Mammary microvascular endothelial cell (primary cell): ENCODE measurements at places on chromosomes 11 and 22. TPM values are rescaled to one million over a fixed set of nuclear protein-coding genes. Genes with fewer than 3 reads are reported as not detected.

TMEM80 gene
- total RNA-seq = 16.9 and 17.5 TPM in 2 replicates

GLYAT gene
- not detected in 2 replicates for total RNA-seq

MMP27 gene
- total RNA-seq = not detected in 2 replicates

DGCR2 gene
- 32.5 TPM in 2 replicates for total RNA-seq

CCDC81 gene
- total RNA-seq = 0.79 and 1.4 TPM in 2 replicates

UBQLNL gene
- 0.25 TPM in 1 of 2 replicates, not detected in the other for total RNA-seq

OSM gene
- not detected in 2 replicates for total RNA-seq

APOA5 gene
- total RNA-seq = not detected in 2 replicates

GRK3 gene
- total RNA-seq = 0.69 and 1.5 TPM in 2 replicates

MTMR3 gene
- 11.9 and 12.8 TPM in 2 replicates for total RNA-seq

PHOX2A gene
- total RNA-seq = not detected in 2 replicates

PLA2G6 gene
- total RNA-seq = 2.5 and 11.9 TPM in 2 replicates

BTG4 gene
- total RNA-seq = not detected in 2 replicates

RAB39A gene
- 0.60 TPM in 1 of 2 replicates, not detected in the other for total RNA-seq

TAF6L gene
- total RNA-seq = 23.3 and 24.0 TPM in 2 replicates

PLAAT5 gene
- total RNA-seq = not detected in 2 replicates

OR2AG1 gene
- total RNA-seq = not detected in 2 replicates

CCDC15 gene
- total RNA-seq = 4.2 and 4.4 TPM in 2 replicates

DGCR6 gene
- total RNA-seq = 0.10 and 0.27 TPM in 2 replicates

MS4A6A gene
- total RNA-seq = not detected in 2 replicates

SLC22A12 gene
- not detected in 2 replicates for total RNA-seq

XRCC6 gene
- 431 and 469 TPM in 2 replicates for total RNA-seq

GP1BB gene
- 1.0 and 3.7 TPM in 2 replicates for total RNA-seq

CENPM gene
- total RNA-seq = 33.7 and 41.1 TPM in 2 replicates

JAML gene
- not detected in 2 replicates for total RNA-seq

TREH gene
- total RNA-seq = not detected in 2 replicates

PDGFB gene
- 172 and 190 TPM in 2 replicates for total RNA-seq

FGF19 gene
- not detected in 2 replicates for total RNA-seq
